Stimulated activated CD8-positive, alpha-beta memory T cell treated with anti-CD3 and anti-CD28 coated beads, Interleukin-15, amount 100 ng/mL, for 48 hours (primary cell): ENCODE measurements at places on chromosomes 4 and X.

- peak; percentile 52 for DNase-seq
Measured at GRCh38 chr4:109588176-109588575, 28.1 kb downstream of the MCUB start.

DNA sequence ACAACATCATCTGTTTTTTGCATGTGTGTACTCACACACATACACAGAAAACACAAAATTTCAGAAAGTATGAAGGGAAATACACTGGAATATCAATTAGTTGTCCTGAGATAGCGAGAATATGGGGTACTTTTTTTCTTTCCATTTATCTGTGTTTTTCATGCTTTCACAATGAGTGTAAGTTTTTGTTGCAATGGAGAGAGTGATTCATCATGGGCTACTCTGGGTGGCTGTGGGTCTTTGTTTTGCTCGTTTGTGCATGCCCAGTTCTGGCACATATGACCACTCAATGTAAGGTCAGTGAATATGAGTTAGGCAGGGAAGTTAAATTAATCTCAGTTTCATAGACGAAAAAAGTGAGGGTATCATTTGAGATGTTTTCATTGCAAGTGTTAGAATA lies 26.9 kb downstream of the XK start:
- DNase-seq = no peak

GRCh38 chr4:116881077-116881476 lies 204.3 kb downstream of the TRAM1L1 start:
- DNase-seq = no peak

- DNase-seq = no peak
Measured at GRCh38 chrX:1909419-1910206, 294.8 kb downstream of the ASMT start.

GRCh38 chr4:56698329-56698728 lies 17.2 kb upstream of the HOPX start:
- DNase-seq = no peak

GRCh38 chrX:103783971-103784370 lies 7.3 kb downstream of the PLP1 start:
- DNase-seq = no peak

GRCh38 chrX:39582091-39582490 lies 515.7 kb downstream of the BCOR start:
- no peak for DNase-seq

DNA sequence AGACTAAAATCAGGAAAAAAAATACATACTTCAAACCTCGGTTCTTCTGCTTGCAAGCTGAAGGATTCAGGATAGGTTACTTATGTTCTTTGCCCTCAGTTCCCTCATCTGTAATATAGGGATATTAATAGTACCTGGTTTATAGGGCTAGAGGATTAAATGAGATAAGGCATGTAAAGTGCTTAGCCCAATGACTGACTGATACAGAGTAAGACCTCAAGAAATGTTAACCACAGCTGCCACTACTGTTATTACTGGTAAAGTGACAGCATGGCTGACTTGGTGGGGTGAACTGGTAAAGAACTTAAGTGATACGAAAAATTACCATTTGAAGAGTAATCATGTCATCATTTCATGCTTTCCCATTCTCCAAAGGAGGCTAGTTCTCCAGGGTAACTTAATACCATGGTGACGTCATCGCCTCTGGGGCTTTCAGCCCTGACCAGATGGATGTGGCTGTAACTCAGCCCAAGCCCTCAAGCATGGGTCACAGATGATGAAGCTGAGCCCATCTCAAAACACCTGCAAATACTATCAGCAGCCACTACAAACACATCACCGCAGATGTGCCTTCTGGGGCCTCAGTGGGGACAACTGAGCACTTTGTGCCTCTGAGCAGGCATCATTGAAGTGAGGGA lies 44.5 kb upstream of the SCML1 start:
- no peak for DNase-seq

DNA sequence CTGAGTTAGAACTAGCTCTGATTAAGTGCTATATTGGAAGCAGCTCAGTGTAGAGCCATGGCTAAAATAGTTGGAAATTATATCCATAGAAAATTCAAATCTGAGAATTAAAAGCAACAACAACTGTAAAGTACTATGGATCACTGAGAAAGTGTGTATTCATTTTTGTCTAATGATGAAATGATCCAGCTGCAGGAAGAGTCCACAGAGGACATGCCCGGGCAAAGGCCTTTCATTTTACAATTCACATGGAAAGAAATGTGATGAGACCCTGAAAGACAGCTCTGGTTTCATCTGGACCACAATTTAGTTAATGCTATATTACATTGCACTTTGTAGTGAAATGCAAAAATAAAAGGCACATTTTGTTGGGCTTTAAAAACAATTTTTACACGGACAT lies 196.8 kb upstream of the FAT1 start:
- no peak for DNase-seq

DNA sequence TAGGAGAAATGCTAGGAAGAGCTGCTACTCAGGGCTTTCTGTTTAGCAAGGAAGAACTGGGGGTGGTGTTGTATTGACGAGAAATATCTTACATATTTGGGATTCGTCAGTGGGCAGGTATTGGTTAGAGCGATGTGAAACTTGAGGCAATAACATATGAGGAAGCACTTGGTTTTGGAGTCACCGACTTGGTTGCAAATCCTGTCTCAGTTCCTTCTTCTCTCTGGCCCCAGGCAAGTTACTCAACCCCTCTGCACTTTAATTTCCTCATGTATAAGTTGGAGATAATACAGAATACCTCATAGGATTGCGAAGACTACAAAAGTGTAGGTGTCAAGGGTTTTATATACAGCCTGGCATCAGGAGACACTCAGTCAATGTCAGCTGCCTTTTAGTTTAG lies 34.1 kb downstream of the GPAT3 start:
- DNase-seq = no peak

- DNase-seq = peak; percentile 76
Measured at GRCh38 chr4:74444891-74445642, at the start of gene AREG. AREG (plus strand) TSS chr4:74445136; CDS start chr4:74445346, 210 bp downstream.

DNA sequence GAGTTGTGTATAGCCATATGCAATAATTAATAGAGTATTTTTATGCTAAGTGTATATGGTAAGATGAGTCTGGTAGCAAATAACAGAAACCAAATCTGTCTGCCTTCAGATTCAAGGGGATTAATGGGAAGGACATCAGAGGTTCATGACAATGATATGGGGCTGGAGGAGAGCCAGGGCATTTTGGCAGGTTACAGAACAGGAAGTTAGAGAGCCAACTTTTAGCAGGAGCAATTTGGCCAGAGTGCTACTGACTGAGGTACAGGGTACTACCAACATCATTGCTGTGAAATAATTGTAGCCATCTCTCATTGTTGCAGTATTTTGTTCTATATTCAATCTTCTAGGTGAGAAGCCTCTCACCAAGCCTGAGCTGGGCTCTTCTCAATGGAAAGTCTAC lies 210.9 kb upstream of the FAM47A start:
- DNase-seq = no peak

GRCh38 chrX:16770970-16771482 lies 15.2 kb upstream of the TXLNG start:
- no peak for DNase-seq

DNA sequence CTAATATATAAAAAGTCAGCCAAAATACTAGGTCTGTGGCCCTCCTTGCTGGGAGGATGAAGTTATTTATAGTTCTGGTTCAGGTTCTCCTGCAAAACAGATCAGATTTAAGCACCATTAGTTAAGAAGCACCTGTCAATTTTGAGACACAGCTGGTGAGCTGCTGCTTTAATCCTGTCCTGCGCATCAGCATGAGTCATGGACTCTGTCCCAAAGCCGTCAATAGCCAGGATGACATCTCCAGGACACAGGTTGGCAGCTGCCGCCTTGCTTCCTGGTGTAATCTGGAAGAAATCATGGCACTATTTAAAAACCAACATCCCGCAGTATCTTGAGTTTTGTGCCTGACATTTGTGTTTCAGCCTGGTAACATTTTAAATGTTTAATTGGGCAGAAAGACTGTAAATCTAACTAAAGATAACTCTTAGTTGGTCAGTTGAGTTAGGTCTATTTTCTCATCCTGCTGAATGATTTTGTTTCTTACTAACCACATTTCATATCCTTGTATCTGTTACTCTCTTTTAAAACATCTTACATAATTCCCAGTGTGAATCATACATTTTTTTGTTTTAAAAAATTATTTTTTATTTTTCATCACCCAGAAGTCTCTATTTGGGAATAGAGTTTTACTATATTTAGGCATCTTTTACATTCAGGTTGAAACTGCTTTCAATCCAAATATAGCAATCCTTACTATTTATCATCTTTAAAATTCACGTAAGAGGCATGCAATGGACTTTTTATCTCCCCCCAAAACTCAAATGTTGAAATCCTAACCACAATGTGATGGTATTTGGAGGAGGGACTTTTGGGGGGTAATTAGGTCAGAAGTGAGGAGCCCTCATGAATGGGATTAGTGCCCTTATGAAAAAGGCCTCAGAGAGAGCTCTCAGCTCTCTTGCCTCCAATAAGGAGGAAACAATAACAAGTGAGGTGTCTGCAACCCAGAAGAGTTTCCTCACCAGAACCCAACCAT lies 10.1 kb downstream of the PDLIM3 start:
- no peak for DNase-seq
